CD4-positive, alpha-beta T cell treated with Interleukin-21 for 1 hour (primary cell): ENCODE measurements at places on chromosomes 16 and 17.

DNA sequence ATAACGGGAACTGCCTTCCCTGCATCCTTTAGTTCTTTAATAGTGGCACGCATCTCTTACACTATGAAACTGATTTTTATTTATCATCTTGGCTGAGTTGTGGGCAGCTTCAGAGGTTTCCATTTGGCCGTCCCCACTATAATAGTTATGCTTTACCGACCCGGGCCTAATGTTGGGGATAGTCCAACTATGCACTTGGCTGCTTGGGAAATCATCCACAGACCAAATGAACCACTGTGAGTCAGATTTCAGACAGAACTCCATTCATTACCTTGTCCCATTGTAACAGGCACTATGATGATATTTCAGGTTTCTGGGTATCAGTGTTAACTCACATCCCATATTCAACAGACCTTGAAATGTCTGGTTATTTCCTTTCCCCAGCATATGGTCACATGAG, 6.1 kb upstream of the SLFN5 start:
- DNase-seq: no peak

- DNase-seq: no peak
These were observed at the start of gene PIPOX for GRCh38 chr17:29042679-29043538. TSS of gene PIPOX (plus strand) at chr17:29043141. CDS start at chr17:29043226, 85 bp downstream.

DNA sequence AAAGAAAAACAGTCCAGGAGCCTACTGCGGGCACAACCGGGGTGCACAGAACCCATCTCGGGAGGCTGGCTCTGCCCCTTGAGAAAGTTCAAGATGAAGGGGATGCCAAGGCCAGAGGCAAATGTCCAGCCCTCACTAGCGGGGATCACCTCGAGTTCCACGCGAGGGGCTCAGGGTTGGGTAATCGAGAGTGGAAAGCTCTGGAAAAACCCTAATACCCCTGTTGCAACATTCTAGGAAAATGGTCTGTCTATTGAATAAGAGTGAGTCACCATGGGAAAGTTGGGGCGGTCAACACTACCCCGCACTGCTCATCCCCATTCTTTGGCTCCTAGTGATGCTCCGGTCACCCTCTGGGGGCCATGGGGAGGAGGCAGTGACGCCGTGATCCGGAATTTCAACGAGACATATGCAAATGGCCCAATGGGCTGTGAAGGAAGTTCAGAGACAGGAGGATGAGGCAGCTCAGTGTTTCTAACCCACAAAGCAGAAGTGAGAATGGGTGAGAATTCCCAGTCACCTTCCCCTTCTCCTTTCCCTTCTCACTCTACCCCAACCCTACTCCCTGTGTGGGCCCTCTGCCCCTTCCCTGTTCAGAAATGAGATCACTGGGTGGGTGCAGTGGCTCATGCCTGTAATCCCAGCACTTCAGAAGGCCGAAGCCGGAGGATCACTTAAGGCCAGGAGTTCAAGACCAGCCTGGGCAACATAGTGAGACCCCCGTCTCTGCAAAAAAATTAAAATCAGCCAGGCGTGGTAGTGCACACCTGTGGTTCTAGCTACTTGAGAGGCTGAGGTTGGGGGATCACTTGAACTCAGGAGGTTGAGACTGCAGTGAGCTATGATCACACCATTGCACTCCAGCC, 22.4 kb downstream of the SOCS3 start:
- no peak for DNase-seq

DNA sequence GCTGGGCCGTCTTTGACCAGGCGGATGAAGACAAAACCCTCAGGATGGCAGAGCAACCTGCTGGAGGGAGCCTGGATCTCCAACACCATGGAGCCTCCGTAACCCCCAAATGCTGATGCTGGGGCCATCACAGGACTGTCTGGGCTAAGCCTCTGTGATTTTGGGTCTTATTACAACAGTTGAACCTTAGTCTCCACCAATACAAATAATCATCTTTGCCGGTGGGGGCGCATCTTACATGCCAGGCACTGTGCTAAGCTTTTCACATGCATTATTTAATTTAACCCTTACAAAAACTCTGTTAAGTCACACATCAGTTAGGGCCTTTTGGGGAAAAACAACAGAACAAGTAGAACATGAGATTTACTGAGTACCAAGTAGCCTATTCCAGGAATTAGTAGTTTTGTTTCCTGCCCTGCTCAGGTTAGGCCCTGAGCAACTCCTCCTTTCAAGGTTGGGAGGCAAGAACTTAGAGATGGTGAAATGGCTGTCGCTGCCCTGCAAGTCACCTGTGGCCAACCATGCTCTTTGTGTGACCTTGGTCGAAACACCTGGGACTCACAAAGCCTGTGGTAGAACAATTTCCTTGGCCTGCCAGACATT, 8.9 kb upstream of the ITGAM start:
- no peak for DNase-seq

DNA sequence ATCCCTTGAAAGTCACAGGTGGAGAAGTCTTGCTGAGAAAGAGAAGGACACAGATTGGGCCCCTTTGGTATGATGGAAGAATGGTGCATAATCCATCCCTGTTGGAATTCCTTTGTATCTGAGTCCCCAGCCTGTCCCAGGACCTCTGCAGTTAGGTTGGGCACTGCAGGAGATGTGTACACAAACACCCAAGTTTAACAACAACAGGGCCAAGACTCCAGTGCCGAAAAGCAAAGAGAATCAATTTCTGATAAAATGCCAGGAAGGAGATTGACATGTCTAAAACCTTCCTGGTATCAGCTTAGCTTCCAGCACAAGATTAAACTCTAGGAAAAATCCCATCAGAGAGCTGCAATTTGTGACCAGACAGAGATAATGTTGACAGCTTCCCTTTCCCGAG, 32.9 kb downstream of the KATNIP start:
- no peak for DNase-seq

- no peak for DNase-seq
These were observed 8.9 kb upstream of the TIMP2 start for GRCh38 chr17:78933959-78934568.

GRCh38 chr17:4170639-4171280, 27.8 kb downstream of the CYB5D2 start:
- no peak for DNase-seq

DNA sequence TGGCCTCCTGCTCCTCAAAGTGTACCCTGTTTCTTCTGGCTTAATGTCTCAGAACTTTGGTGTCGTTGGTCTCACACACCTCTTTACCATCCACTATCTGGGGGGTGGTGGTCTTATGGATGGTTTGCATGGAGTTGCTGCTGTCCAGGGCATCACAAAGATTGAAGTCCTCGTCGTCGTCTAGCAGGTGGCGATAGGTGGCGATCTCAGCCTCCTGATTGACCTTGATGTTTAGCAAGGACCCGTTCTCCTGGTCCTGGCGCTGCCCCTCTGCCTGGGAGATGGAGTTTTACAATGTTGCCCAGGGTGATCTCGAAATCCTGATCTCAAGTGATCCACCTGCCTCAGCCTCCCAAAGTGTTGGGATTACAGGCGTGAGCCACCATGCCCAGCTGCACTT, 31.1 kb upstream of the HELZ start:
- DNase-seq: no peak

- no peak for DNase-seq
These were observed 90.5 kb upstream of the HSBP1 start for GRCh38 chr16:83717308-83717707.

- no peak for DNase-seq
These were observed 21.3 kb upstream of the CDH15 start for GRCh38 chr16:89150090-89150835.

DNA sequence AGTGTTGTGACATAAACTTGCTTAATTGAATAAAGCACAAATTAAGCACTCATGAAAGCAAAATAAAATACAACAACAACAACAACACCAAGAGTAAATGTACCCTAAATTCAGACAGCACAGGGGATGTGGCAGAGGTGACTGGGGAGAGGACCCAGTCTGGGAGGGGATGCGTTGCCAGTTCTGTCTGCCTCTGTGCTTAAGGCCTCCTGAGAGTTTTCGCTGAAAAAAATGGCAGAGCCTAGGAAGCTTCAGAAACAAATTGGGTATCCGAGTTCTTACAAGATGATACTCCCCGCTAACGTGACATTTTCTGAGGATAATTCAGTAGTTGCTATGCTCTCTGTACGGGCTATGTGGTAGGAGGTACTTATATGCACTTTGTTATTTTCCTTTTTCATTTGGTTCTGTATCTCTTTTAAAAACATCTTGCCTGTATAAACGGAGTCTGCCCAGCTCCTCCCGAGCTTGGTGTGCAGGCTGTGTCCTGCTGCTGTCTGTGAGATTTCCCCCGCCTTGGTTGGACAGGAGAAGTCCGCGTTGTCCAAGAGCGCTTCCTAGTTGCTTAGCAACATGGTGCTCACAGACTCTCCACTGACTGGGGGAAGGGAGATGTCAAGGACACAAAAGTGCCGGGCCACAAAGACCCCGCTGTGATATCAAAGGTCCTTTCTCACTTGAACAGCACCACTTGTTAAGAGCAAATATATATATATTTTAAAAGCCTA, 134.2 kb upstream of the CPHXL start:
- DNase-seq: no peak

DNA sequence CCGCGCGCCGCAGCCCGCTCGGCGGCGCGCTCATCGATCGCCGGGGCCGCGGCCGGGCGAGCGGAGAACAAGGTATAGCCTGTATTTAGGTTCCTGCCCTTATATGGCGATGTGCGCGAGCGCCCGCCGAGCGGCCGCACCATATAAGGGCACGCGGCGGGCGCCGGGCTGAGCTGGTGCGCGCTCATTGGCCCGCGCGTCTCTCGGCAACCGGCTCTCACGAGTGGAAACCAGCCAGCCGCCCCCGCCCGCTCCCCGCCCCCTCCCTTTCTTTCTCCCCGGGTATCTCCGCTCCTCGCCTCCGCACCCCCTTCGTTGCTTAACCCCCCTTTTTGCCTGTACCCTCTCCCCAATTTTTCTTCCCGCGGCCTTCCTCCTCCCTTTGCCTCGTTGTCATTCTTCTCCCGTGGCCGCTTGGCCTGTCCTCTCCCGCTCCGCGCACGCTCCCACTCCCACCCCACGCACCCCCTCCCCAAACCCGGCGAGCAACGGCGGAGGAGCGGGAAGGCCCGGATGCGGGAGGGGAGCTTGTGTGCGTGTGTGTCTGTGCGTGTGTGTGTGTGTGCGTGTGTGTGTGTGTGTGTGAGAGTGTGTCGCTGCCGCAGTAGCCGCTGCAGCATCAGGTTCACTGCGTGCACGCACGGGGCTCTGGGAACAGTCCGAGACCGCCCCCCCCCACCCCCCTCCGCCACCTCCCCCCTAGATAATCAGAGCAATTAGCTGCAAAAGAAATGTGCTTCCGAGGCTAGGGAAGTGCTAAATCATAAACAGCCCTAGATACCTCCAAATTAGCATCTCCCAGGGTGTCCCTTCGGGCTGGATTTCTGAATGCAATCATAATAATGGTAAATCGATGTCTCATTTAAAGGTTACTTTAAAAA, 13.5 kb upstream of the CBX8 start:
- DNase-seq: peak; percentile 85

GRCh38 chr16:71542377-71542776, 16.2 kb downstream of the CHST4 start:
- DNase-seq: peak; percentile 58
